ENCODE measurements at places on chromosomes 1 and 21.

- no peak for DNase-seq
Observed at GRCh38 chr1:61221642-61222041, 139.3 kb downstream of the NFIA start.

GRCh38 chr1:195909061-195909460 is 699.2 kb downstream of the KCNT2 start:
- DNase-seq = no peak

DNA sequence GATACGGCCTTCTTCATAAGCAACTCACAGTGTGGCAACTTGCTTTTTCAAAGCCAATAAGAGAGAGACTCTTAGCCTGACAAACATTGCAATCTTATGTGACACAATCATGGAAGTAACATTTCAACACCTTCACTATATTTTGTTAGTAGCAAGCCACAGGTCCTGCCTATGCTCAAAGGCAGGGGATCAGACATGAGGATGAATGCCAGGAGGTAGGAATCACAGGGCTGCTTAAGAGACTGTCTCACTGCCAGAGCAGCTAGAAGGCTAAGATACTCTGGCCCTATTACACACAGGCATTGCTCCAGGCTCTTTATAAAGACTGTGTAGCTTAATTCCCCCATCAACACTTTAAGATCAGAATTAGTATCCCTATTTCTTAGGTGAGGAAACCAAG is 236.2 kb upstream of the KAZN start:
- no peak for DNase-seq

DNA sequence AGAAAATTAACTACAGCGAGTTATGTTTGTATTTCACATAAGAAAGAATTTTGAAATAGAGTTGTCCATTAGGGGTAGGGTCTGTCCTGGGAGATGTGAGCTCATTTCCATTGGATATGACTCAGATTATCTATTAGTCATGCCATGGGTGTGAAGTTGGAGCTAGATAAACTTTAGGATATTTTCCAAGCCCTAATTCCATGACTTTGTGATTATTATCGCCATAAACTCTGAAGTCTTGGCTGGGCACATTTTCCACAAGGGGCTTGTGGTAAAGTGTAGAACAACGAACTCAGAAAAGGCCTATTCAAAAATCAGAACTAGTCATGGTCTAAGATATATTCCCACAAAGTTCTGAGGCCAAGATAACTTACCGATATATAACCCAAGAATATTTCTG is 396.6 kb downstream of the DPYD start:
- DNase-seq = no peak

DNA sequence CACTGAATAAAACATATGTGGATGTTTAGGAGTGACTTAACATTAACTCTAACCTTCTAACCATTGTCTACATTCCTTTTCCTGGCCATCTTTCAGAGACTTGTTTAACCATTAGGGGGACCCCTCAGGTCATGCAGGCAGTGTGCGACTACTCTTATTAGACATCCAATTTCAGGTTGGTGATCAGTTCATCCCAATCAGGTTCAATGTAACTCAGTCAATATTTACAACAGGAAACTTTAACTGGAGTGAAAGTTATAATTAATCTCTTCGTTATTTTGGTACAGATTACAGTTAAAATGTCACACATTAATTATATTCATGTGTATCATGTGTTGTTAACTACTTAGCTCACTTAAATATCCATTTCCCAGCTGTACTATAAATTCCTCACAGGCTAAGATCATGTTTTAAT is 68.8 kb upstream of the RGS1 start:
- DNase-seq = peak; percentile 25

- no peak for DNase-seq
Observed at GRCh38 chr1:212560933-212561460, 47.6 kb upstream of the ATF3 start.

DNA sequence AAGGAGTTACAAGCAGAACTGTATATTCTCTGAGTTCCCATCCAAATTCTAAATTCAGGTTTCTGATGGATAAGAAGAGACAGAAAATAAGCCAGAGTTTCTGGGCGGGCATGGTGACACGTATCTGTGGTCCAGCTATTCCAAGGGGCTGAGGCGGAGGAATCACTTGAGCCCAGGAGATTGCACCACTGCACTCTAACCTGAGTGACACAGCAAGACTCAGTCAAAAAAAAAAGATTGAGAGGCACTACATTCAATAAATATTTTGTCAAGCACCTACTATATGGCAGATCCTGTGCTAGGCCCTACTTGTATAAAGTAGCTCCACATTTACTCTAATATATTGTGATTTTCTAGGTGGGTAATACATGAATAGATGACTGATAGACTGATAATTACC is 6.4 kb upstream of the FRRS1 start:
- DNase-seq = no peak

GRCh38 chr1:223748773-223749733 is 36.7 kb downstream of the CAPN2 start:
- DNase-seq = peak; percentile 73

- no peak for DNase-seq
Observed at GRCh38 chr1:237471377-237471776, 419.3 kb downstream of the ZP4 start.

DNA sequence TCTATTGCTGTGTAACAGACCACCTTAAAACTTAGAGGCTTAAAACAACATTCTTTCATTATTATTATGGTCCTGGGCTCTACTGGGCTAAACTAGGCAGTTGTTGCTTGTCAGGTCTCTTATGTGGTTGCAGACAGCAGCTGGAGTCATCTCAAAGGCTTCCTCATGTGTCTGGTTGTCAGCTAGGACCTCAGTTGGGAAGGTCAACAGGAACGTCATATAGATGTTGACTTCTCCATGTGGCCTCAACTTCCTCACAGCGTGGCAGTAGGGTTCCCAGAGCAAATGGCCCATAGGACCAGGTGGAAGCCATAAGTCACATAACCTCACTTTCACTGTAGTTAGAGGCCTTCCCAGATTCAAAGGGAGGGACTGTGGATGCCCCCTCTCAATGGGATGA is 15.4 kb upstream of the MEF2D start:
- no peak for DNase-seq

GRCh38 chr21:31526040-31526439 is 133.5 kb upstream of the SOD1 start:
- no peak for DNase-seq

DNA sequence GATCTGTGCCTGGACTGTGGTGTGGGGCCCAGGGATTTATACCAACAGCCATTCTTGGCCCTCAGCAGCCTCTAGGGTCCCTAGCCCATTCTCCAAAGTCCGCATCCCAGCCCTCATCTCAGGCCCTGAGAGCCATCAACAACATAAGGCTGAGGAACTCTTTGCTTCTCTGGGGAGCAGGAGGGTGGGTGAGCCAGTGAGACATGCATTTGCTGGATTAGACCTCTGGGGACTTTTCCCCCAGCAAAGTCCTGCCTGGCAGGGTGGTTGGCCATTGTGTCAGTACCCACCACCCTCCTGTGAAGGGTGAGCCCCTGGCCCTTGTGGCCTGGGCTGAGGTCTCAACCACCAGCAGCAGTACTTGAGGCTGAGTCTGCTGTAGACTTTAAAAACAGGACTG is 24.2 kb upstream of the FAM20B start:
- DNase-seq = no peak

GRCh38 chr1:184930645-184931044 is 43.7 kb downstream of the NIBAN1 start:
- DNase-seq = no peak

GRCh38 chr1:199356561-199356960 is 670.9 kb upstream of the NR5A2 start:
- no peak for DNase-seq

DNA sequence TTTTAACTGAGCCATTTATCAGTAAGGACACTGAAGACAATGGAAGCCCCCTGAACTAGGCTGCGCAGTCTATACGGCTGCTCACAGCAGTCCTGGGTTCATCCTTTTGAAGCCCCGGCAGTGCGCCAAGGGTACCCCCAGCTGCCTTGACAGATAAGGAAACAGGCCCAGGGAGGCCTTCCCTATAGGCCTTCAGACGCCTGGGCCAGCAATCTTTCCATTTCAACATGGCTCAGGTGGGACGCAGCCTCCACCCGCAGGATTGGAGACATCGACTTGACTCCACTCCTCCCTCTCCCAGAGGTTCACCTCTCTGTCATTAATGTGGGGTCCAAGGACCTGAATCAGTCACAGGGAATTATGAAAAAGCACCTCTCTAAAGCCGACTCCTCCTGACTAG is 2.8 kb upstream of the LYPD8 start:
- DNase-seq = no peak

DNA sequence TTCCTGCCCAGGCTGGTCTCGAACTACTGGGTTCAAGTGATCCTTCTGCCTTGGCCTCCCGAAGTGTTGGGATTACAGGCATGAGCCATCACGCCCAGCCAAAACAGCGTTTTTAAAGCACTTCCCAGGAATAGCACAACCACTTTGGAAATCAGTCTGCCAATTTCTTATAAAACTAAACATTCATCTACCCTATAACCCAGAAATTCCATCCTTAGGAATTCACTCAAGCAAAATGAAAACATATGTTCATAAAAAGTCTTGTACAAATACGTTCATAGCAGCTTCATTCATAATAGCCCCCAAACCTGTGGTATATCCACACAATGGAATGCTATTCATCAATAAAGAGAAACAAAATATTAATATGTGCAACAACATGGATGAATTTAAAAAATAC is 36.1 kb downstream of the PHC2 start:
- DNase-seq = no peak

DNA sequence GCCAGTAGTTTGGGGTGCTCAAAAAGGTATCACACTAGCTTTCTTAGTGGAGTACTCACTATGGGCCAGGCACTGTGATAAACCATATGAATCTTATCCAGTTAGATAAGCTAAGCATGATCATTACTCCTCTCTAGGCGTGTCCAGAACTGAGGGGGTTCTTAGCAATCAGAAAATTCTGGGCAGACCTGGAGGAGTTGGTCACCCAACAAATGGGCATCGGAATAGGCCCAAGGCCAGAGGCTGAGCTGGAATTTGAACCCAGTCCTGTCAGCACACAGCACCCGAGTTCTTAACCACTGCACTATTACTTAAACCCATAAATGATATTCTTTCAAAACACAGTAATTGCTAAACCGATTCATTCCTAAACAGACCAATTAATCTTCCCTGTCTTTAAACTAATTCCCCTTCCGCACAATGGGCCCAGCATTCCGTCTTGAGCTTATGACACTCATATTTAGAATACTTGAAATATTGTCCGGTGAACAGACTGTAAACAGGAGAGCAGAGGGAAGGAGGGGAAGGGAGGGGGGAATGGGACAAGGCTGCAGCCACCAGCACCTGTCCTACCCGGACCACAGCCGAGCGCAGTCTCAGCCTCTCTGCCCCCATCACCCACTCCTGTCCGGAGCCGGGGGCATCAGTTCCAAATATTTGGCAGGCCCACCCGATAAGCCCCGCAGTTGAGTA is 113.0 kb upstream of the GADD45A start:
- DNase-seq = no peak
